ENCODE measurements at places on chromosomes 1 and 21.

DNA sequence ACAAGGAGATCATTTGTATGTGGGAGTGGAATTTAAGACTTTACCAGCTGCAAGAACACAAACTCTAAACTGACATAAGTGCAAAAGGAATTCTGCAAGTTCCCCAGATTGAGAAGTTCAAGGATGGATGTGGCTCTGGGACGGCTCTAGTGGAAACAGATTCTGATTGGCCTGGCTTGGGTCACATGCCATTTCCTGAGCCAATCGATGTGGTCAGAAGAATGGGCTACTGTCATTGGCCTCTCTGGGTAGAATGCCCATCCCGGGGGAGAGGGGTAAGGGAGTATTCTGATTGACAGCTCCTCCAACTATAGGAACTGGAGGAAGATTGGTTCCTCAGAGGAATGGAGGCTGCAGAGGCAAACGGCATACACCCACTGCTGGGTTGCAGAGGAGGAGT is 6.0 kb upstream of the IFNLR1 start:
- DNase-seq, result no peak

DNA sequence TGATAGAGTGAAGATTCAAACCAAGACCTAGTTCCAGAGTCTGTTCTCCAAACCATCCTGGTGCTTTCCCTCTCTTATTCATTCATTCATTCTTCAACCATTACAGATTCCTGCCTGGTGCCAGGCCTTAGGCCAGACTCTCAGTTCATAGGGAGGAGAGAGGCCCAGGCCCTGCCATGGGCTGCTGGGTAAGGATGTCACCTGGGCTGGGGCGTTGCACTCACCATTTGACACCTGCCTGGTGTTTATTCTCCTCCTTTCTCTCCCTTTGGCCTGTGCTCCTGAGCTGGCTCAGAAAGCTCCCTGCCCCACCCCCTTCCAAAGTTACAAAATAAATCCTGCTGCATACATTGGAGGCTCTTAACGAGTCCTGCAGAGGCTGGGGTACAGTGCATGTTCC is 549.8 kb downstream of the MATN1 start:
- no peak for DNase-seq

- no peak for DNase-seq
Measured at GRCh38 chr1:93542398-93542797, 94.5 kb downstream of the FNBP1L start.

- no peak for DNase-seq
Measured at GRCh38 chr21:27033471-27033870, 66.6 kb upstream of the ADAMTS5 start.

GRCh38 chr1:104125266-104125665 is 375.6 kb downstream of the AMY1C start:
- DNase-seq, result no peak

DNA sequence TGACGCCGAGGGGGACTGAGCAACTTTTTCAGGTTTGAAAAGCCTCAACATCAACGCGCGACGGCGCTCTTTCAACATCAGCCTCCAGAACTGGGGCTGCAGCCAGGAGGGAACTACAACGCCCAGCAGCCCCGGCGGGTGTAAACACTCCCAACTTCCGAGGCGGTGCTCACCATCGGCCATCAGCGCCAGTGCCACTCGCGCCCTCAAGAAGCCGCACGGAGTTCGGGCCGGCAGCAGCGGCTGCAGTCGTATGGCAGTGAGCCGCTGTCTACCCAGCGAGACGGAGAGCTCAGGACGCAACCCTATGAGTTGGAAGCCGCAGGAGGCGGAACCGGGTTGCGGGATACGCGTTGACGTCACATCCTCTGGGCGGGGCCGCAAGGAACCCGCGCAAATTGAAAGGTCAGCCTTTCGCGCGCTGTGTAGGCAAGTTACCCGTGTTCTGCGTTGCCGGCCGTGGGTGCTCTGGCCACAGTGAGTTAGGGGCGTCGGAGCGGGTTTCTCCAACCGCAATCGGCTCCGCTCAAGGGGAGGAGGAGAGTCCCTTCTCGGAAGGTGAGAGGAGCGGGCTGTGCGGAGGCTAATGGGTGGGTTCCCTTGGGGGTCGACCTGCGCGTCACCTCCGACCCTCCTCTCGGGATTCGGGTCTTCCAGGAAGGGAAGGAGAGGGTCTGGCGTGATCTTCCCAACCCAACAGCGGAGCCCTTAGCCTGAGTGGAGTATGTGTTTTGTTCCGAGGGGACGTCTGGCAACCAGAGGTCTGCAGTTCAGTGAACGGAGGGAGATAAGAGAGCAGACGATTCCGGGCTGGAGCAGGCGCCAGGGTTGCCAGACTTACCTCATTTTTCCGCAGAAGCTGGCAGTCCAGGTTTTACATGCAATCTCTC is at the start of gene EXO1:
EXO1 (plus strand) TSS at position 409 of the 890 bp plus-strand sequence. CDS start 2,222 bp downstream, outside the sequence.
- peak; percentile 84 for DNase-seq

DNA sequence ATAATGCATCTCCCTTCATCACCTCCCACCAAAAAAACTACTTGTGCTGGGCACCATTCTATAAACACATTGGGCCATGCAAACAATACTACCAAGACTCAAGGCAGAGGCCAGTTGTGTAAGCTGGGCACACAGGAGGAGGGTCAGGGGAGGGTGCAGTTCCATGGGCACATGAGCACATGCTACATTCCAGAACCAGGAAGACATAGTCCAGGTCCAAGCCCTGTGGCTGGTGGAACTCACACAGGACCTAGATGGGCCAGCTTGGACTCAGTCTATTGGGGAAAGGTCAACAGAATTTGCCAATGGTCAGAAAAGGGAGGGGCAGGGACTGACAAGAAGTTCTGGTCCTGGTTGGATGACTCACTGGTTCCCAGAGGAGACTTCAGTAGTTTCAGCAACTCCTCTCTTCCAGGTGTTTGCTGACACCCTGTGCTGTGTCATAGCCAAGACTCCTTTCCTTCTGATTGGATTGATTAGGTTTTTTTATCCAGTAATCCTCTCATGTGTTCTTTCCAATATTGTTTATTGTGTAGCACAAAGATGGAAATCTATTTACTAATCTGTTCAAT is 249.7 kb downstream of the C1orf94 start:
- DNase-seq, result no peak

DNA sequence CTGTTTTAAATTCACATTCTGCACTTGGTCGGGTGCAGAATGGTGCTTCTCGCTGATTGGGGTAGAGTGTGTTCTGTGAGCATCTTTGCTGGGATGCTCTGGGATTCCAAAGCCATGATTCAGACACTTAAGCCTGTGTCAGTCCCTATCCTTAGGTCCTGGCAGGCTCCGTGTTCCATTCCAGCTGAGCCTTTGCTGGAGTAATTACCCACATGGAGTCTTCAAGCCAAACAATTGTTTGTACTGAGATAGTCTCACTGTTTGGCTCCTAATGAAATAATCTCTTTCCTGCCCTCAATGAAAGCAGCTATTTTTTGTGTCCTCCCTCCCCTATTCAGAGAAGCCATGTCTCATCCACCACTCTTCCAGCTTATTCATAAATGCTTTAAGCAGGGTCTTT is 18.7 kb downstream of the SMAP2 start:
- DNase-seq, result no peak

- no peak for DNase-seq
Measured at GRCh38 chr1:160025314-160025713, 6.5 kb downstream of the PIGM start.

DNA sequence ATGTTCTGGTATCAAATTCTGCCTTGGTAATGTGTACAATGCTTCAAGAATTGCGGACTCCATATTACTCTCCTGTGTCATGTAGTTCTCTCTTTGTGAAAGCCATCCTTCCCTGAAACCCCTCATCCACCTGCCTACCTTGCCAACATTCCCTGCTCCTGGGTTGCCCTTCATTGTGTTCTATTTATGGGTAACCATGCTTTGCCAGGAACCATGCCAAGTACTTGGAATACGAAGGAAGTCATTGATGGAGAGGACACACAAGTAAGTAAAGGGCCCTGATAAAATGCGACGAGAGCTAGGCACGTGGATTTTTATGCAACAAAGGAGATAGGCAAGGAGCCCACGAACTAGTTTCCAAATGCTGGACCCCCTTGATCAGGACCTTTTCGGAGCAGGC is 300.8 kb downstream of the DISC1 start:
- no peak for DNase-seq

DNA sequence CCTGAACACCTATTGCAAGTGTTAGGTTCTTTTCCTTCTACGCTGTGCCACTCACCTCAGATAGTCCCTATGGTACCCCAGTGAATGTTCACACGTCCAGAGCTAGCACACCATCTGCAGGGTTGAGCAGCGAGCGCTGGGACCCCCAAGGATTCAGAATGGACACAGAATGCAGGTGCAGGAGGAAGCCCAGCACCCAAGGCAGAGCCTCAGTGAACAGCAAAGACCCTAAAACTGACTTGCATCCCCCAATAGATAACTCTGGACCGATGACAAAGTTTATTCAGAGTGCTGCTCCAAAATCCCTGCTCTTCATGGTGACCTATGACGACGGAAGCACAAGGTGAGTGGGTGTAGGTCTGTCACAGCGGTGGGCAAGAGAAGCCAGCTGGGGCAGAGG is 15.1 kb upstream of the MX2 start:
- DNase-seq, result no peak

GRCh38 chr1:242456726-242457269 is 67.7 kb downstream of the PLD5 start:
- no peak for DNase-seq

GRCh38 chr1:40651138-40651857 is 14.2 kb downstream of the RIMS3 start:
- no peak for DNase-seq

- DNase-seq, result no peak
Measured at GRCh38 chr1:171279678-171280077, 31.4 kb downstream of the FMO1 start.

DNA sequence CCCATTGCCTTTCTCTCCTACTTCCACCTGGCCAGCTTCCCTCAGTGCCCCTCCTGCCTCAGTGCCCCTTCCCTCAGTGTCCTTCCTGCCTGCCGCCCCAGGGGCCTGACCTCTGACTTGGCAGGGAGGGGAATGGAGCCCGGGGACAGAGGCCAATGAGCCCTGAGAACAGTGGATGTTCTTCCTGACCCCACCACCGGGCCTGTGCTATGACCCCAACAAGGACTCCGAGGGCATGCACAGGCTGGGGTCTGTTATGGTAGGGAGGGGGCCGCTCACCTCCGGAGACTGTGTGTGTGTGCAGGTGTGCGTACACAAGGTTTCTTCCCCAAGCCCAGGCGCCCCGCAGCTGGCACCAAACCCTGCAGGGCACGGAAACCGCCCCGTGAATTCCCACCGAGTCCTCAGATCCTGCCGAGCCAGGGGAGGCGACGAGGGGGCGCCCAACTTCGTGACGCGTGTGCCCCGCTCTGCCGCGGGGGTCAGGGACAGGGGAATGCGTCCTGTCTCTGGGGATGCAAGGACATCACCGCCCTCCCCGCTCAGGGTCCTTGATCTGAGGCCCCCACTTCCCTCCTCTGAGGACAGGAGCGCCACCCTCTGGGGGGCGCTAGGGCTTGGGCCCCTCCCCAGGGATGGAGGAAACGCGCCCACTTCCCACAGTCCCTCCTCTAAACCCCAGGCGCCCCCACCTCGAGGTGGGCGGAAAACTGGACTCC is 766 bp downstream of the RAP1GAP start:
- DNase-seq, result no peak

Measured in thymus (tissue), 14 donors.